Thoracic aorta (tissue), 2 donors: ENCODE measurements at places on chromosomes 3 and 15.

DNA sequence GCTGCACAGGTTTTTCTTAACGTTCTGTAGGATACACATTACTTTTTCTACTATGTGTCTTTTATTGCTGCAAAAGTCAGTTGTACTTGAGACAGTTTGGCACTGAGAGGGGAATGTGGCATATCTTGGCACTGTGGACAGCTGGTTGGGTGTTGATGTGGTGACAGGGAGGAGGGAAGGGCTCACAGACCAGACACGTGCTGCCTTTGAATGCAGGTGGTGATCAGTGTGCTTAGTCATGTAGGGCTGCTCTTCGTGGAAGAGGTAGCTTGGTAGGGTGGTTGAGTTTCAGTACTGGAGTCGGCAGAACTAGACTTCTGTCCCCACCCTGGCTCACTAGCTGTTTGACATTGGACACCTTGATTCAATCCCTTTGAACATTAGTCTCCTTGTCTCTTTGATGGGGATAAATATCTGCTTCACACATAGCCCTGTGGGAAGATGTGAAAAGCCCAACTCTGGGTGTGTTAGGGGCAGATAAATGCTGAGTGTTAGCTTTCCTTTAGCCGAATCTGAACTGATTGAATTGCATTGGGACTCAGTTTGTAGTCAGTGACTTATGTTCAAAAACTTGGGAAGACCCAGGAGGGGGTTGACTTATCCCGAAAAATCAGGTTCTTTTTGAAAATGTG, 108.4 kb downstream of the PTPRG start:
- no peak for DNase-seq

- no peak for DNase-seq
Observed at GRCh38 chr3:39192490-39193092, at the start of gene XIRP1. Gene XIRP1, minus strand, starts transcription at chr3:39192595. Its CDS starts 3,150 bp downstream, at chr3:39189445.

DNA sequence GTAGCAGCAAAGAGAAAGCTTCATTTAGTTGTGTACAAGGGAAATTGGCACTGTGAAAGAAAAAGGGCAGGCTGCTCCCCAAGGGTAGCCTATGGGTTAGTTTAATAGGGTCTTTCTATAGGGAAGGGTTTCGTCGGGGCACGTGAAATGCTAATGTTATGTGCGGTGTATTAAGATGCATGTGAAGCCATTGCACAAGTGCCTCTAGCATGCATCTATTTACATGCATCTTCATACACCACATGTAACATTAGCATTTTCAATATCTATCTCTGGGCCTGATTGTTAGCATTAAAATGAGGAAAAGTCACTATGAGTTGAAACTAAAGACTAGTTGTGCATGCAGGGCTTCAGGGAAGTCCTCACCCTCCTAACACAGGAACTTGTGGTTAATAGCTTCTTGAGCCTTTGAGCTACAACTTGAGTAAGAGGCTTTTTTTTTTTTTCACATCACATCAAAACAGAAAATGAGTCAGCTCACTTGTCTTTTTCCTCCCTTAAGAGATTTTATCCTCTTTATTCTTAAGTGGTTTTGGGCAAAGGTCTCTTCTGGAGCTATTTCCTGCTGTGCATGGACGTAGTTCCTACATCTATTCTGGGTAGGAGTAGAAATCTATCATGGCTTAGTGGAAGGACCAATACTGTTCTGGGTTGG, 613.4 kb downstream of the ZPLD1 start:
- no peak for DNase-seq

- DNase-seq, result no peak
Observed at GRCh38 chr3:113829576-113830354, 8.8 kb upstream of the GRAMD1C start.

GRCh38 chr3:157247391-157247790, 87.4 kb upstream of the CCNL1 start:
- DNase-seq, result no peak

DNA sequence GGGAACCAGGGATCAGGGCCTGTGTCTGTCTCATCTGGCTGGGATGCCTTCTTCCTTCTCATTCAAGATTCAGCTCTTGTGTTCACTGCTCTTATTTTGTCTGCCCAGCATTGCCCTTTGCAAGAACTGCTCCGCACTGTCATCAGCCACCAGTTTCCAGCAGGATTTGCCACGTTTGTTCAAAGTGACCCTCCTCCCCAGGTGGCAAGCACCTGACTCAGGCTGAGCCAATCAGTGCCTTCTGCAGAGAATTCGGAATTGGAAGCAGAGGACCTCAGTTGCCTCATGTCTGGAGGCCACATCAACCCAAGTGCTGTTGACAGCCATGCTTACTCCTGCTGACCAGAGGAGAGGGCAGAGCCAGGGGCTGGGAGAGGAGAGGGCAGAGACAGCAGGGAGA, 124.5 kb downstream of the SMAD6 start:
- no peak for DNase-seq

DNA sequence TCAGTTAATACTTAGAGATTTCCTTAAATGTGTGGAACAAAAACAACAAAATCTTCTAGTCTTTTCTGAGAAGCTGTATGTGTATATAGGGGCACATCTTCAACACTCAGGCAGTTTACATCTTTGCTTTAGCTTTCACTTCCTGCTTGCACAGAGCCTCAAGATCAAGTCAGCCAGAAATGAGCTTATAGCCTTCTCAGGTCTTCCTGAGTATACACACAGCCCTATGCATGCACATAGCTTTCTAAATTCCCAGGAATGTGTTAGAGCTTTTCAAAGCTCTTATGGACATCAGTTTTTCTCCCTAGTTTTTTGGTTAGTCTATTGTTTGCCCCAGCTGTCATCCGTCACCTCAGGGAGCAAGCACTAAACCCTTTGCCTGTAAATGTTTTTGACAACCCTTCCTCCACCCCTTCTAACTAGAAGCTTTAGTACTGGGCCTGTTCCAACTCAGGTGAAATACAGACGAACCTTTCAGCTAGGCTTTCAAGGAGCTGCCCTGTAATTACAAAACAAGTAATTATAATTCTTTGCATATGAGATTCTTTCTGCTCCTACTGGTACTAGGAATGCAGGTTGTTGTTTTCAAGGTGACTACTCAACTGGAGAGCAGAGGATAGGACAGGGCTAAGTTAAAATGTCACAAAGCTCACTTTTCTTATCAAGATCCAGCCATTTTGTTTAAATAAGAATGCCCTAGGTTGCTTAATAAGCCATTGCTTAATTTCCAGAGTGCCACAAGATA, 22.6 kb upstream of the MTMR10 start:
- DNase-seq, result no peak

DNA sequence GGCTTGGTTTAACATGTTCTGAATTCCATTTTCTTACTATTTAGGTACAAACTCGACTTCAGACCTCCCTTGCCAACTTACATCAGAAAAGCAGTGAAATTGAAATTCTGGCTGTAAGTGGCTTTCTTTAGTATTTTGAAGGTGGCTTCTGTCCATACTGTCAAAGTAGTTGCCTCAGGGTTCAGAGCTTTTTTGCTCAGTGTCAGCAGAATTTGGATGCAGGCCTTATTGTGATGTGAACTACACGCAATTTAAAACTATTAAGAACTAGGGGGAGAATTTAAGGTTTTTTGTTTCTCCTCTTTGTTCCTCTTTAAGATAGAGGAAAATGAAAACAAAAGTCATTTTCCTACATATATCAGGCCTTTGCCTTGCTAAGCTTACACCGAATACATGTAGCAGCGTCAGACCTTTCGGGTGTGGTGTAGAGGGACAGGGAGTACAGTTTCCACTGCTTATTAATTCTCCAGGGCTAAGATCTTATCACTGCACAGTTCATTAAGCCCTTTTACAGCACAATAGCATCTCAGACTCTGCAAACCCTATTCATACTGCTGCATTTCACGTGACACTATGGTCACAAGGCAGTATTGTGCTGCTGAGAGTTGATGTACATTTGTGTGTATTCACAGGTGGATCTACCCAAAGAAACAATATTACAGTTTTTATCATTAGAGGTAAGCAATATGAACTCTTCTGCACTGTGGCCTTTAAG, 6.7 kb downstream of the SRP14 start:
- DNase-seq, result no peak

- DNase-seq, result no peak
Observed at GRCh38 chr3:58025837-58026569, 17.8 kb downstream of the FLNB start.

- DNase-seq, result no peak
Observed at GRCh38 chr3:152353578-152353977, 84.8 kb downstream of the MBNL1 start.

DNA sequence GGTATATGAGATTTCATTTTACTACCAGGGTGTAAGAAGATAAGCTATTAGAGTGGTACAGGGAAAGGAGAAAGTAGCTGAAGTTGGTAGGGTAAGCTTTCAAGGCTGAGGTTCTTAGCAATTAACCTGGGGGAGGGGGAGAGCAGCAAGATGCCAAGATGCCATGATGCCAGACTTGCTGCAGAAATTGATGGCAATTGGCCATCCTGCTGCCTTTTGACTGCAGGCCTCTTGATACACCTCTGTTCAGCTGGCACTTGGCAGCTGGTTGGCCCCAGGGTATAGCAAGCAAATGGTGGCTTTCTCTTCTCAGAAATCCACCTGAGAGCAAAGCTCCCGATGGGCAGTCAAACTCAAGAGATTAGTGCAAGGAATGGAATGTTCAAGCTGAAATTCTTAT, 21.4 kb upstream of the DPH6 start:
- DNase-seq, result no peak

DNA sequence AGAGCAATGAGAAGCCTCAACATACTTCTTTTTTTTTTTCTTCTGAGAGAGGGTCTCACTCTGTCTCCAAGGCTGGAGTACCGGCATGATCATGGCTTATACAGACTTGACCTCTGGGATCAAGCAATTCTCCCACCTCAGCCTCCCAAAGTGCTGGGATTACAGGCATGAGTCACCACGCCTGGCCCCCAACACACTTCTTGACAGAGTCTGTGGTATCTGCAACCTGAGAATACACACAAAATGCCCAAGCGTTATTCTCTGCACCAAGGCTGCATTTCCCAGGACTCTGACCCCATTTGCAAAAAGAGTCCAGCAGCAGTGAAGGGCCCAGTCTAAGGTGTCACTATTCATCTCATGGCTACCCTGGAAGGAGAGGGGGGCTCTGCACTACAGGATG, 42.7 kb upstream of the BLM start:
- DNase-seq, result no peak

DNA sequence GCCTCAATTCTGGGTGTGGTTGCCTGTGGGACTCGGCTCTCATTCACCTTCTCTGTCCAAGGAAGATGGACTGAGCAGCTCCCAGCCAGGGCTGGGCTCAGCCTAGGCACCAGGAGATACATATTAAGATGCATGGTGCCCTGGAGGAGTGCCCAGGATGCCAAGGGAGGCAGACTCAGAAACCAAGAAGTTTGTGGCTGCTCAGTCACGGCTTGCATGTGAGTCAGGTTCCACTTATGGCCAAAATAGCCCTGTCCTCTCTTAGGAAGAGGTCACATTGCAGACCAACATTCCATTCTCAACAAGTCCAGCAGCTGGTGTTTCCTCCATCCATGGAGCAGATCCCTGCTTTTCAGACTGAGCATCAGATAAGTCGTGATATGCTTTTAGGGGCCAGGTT, 21.8 kb downstream of the CDCP1 start:
- DNase-seq, result no peak

GRCh38 chr15:91909574-91909973, 56.1 kb downstream of the SLCO3A1 start:
- DNase-seq, result no peak

GRCh38 chr3:138114431-138114918, 933 bp downstream of the DZIP1L start:
- DNase-seq, result no peak

DNA sequence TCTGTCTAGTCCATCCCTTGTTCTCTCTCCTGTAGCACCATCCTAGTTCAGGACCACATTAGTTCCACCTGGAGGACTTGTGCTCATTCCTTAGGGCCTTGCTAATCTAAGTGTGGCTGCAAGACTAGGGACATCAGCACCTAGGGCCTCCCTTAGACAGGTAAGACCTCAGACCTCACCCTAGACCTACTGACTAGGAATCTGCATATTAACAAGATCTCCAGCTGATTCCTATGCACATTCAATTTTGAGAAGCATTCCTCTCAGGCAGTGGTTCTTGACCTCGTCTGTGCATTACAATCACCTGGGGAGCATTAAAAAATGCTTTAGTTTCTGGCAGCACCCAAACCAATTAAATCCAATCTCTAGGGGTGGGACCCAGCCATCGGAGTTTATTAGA, 238.4 kb upstream of the RGMA start:
- no peak for DNase-seq

GRCh38 chr15:92409006-92409405, 15.3 kb downstream of the ST8SIA2 start:
- no peak for DNase-seq

DNA sequence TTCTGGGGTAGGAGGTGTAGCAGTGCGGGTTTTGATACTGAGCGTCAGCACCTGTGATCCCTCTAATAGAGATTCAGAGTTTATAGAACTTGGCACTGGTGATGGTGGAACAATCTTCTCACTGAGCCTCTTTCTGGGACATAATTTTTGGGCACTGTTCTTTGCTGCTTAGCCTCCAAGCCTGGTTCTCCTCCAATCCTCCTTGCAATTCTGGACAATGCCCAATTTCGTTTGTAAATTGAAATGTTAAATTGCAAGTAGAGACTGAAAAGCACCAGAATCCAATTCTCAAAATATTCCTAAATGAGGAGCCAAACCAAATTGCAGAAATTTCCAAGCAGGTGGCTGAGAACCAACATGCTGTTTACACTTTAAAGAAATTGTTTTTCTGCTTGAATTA, 149.8 kb upstream of the ABI3BP start:
- DNase-seq, result no peak

DNA sequence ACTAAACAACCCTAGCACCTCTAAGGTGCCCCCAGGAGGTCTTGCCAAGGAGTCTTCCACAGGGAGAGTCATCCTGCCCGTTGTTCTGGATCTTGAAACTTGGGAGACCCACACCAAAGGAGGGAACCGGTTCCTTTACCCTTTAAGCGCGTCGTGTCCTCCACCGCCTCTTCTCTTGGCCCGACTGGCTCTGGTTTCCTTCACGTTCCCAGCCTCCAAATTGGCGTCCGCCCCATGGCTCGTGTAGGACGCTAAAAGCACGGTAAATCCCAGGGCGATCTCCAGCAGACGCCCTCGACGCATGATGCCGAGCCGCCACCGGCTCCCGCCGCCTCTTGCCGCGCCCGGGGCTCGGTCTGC, 1.1 kb downstream of the FBN1 start:
- DNase-seq, result no peak

- no peak for DNase-seq
Observed at GRCh38 chr3:106117490-106117858, 248.7 kb upstream of the CBLB start.

- no peak for DNase-seq
Observed at GRCh38 chr3:65595222-65596028, 443.3 kb downstream of the MAGI1 start.

GRCh38 chr3:185313693-185314246, 49.2 kb upstream of the MAP3K13 start:
- DNase-seq, result no peak
